ENCODE measurements at places on chromosomes 4 and X.

DNA sequence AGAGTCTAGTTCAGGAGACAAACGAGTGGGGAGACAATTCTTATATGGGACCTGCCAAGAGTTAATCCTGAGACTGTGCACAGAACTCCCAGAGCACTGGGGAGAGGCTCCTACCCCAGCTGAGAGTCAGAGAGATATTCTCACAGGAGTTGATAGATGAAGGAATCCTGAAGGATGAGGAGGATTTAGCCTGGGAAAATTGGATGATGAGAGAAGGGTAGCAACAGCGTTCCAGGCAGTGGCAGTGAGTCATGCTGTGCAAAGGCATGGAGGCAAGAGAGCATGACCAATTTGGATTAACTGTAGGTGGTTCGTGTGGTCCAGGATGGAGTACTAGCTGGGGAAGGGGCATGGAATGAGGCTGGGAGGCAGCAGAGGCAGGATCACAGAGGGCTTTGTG is 318.6 kb downstream of the LDB2 start:
- no peak for DNase-seq

- no peak for DNase-seq
Measured at GRCh38 chr4:25725870-25726269, 70.2 kb downstream of the SLC34A2 start.

DNA sequence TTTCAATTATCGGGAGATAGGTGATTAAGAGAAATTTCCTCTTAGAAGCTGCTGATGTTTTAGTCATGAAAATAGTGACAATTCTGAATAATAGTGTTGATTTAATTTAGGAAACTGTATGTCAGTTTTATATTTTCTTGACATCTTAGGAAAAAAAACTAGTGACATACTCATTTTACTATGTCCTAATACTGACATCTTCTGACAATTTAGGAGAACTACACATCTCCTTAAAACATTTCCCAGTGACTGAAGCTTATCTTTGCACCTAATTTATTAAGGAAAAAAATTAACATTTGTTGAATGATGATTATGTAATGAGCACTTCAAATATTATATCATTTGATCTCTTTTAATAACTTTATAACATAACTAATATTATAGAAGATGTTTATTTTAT is 42.0 kb upstream of the RBMXL3 start:
- DNase-seq: no peak

- DNase-seq: no peak
Measured at GRCh38 chrX:114580336-114580735, 3.5 kb upstream of the HTR2C start.

DNA sequence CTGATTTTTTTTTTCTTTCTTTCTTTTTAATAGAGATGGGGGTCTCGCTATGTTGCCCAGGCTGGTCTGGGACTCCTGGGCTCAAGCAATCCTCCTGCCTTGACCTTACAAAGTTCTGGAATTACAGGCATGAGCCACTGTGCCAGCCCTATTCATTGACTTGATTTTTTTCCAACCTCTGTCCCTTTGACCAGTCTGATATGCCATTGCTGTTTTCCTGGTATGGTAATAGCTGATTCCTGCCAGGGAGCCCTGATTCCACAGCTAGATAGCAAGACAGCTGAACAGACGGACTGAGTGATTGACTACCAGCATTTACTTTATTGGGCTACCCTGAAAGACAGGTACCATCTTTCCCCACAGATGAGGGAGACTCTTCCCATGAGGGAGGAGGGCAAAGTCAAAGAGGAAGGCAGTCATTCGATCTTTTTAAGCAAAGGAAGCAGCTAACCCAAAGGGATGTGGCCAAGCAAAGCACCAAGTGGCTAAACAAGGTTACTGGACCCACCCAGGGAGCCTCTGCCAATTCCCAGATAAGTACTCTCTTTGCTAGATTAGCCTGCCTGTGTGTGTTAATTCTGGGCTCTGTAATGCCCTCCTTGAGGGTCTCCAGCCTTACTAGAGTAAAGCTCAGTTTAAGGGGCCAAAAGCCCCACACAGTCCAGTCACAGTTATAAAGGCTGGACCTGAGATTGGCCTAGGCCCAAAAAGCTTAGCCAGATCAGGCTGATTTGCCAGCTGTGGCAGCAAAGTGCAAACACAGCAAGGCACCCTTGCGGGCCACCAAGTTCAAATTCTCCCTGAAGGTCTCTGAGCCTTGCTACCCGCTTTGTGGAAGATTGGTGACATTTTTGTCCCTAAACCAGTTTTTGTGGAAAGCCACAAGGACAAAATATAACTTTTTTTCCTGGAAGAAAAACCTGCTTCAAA is 192.4 kb upstream of the GPC4 start:
- no peak for DNase-seq

- DNase-seq: no peak
Measured at GRCh38 chr4:86970447-86971354, 35.9 kb downstream of the AFF1 start.

GRCh38 chrX:63258144-63258543 is 93.0 kb downstream of the SPIN4 start:
- no peak for DNase-seq

DNA sequence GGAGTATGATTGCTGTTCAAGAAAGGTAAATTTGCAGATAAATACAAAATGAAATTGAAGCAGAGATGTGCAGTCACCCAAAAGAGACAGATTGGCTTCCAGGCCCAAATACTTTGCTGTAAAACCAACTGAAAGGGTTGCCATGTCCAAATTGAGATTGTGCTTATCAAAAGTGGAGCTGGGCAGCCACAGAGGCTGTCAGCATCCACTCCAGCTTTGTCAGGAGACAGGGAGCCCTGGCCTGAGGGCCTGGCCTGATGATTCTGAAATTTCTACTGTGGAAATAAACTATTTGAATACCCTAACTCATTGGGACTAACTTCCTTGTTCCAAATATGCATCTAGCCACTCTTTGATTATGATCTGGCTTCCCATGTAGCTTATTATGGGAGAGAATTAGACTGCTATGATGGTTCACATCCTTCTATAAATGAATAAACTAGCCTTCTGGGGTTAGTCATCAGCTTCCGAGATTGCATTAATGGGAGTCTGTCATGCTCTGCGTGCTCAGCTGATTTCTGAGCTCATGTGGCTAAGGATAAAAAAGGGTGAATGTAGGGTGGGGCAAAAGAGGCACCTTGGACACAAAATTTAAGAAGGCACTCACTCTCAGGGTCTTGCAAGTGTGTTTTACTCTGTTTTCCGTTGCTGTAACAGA is 48.2 kb downstream of the SLC34A2 start:
- DNase-seq: no peak

DNA sequence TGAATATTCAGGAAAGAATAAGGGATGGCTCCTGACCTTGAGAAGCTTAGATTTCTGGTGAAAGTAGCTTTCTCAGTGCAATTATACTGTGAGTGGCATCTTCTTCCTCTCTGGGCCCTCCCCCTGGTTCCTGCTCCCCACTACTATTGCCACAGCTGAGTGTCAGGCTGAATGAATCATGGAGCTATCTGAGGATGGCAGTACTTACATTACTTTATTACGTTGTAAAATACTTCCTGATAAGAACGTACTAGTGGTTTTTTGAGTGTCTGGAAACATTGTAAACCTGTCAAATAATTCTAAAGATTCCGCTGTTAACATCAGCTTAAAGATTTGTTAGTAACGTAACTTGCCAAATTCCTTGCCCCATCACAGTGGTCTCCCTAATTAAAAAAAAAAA is 36.2 kb downstream of the ARHGAP10 start:
- DNase-seq: no peak

All from stimulated activated CD4-positive, alpha-beta T cell treated with anti-CD3 and anti-CD28 coated beads, Interleukin-1b, Interleukin-23, amount 100 ng/mL, for 24 hours (primary cell).